ENCODE measurements at places on chromosomes 6 and 20. TPM values are rescaled to one million over a fixed set of nuclear protein-coding genes. Genes with fewer than 3 reads are reported as not detected.

DNA sequence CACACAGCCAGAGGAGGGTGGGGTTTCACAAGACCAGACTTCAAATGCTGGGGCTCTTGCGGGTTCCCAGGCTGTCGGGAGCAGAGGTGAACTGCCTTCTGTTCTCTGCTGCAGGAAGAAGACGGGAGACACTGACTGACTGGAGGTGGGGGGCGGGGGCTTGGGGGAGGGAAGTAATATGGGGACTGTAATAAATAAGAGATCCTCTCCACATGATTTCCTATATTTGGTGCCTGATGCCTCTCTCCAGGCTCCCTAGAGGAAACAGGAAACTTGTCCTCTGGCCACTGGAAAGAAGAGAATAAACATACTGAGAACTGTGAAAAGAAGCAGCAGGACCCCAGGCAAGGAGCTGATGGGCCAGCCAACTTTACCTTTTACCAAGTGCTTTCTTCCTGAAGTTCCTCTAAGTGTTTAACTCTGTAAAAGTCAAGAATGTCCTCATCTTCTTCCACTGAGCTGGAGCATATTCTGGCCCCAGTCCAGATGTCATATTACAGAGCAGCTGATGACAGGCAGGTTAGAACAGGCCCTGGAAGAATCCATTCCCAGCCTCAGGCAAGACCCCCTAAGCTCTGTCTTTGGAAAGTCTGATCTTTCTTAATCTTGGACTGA is 33.2 kb upstream of the ADGRF5 start:
- DNase-seq, result no peak

DNA sequence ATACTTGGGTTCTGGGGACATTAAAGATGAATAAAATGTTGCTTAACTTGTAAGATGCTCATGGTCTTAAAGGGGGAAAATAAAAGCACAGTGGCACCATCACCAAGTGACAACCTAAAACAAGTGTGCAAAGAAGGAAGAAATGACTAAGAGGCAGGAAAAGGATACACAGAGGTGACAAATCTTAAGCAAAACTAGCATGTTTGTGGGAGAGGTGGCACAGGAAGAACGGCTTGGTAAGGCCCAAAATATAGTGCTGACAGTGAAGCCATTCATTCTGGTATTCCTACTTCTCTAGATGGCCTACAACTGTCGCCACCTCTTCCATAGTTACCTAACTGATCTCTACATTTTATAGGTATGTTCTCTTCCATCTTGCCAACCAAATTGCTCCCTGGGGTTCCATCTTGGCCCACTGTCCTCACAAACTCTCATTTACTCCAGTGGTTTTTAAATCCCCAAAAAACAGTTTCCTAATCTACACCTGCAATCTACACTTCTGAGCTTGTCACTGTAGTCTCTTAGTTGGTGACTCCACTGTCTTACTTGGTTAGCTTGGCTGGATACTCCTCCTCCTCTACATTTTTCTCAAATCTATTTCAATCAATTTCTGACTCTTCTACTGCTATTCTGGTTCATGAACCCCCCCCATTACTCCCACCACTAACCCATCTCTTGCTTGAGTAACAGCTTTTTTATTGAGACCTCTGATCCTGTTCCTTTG is 33.5 kb downstream of the FAM8A1 start:
- no peak for DNase-seq

DNA sequence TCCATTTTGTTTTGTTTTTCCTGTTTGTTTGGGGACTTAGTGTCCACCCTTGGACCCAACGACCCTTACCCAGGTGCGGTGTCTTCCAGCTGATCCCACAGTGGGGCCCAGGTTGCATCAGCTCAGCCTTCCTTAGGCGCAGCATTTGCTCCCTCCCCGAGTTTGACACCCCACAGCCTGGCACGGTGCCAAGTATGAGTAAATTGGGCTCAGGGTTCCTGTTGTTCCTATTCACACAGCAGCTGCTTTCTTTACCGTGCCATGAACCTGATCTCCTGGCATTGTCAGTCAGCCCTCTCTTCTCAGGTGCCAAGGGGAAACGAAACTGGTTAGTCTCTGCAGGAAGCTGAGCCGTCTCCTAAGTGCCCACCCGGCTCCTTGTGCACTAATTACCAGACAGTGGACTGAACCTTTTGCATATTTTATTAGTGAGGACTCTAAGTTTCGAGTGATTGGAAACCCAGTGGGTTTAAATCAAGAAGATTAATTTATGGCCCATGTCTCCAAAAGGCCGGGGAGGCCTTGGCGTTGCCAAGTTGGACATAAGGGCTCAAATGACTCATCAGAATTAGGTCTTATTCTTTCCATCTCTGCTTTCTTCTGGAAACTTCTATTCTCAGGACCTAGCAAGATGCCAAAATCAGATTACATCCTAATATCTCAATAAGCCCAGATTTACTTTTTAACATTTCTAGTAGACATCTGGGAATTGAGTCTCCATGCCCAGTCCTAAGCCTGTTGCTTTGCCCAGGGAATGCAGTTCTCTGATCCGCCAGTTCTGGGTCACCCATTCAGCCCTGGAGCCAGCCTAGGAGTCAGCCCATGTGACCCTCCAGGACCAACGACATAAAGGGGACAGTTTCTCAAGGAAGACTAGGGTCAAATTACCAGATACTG is 68.8 kb downstream of the TSHZ2 start:
- no peak for DNase-seq

DNA sequence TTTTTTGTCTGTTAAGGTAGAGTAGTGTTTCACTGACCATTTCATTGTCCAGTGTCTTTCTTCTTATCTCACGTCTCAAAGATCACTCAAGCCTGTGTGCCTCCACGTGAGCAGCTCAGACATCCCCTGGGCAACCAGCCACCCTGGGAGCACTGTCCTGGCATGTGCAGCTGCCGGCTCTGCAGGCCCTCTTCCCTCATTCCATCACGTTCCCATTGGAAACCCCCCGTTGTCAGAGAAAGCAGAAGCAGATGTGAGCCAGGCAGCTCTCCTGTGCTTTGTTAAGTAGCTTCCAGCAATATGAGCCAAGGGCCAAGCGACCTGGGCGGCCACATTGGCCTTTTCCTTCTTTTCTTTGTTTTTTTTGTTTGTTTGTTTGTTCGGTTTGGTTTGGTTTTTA is 233.2 kb upstream of the SYNDIG1 start:
- DNase-seq, result no peak

The IGF2R gene
- total RNA-seq, result 106 TPM

The SSTR4 gene
- not detected for total RNA-seq

All from transverse colon (tissue), 4 donors.